Activated T-helper 1 cell treated with anti-CD3 and anti-CD28 coated beads, Interleukin-12 subunit alpha, Interleukin-12 subunit beta, Interleukin-2, Interleukin-4 antibody, amounts not matched to agents 30 ng/mL and 10 ng/mL and 1 ng/mL, durations not matched to agents 14 hours and 24 hours and 36 hours (primary cell): ENCODE measurements at places on chromosomes 16 and 17.

GRCh38 chr17:82200743-82201497, 11.7 kb downstream of the CCDC57 start:
- DNase-seq = peak; percentile 60

DNA sequence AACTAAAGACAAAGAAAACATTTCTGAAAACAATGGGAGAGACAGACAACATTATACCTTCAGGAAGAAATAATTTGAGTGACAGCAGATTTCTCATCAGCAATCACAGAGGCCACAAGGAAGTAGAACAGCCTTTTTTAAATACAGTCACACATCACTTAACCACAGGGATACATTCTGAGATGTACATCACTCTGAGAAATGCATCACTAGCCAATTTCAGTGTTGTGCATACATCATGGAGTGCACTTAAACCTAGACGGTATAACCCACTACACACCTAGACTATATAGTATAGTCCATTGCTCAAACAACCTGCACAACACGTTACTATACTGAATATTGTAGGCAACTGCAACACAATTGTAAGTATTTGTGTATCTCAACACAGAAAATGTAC, 24.9 kb upstream of the ALOX12 start:
- no peak for DNase-seq

DNA sequence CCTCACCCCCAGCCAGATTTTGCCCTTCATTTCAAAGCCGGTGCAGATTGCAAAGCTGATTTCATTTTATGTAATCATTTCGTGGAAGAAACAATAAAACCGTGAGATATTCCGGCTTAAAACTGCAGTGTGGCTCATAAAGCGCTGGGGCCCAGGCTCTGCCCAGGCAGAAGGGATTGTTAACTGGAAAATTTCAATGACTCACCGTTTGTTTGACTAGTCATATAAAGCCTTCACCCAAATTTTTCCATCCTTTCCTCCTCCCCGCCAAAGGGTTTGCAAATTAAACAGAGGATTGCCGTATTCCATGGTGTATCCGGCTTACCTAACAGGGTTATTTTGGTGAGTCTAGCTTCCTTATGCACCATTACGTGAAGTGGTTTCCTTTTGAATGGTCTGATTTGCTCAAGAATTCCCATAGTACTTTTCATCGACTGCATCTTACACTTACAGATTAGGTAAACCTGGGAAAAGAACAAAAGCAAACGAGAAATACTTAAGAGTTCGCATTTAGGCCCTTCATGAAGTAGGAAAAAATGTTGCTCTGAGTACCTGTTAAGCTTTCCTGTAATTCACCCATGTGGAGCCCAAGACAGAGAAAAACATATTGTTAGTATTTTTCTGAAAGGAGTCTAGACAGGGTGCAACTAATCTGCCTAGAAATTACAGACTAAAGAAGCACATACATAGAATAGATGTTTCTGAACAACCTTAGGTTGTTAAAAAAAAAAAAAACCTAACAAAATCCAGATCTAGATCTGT, 949 bp upstream of the GSPT1 start:
- no peak for DNase-seq

DNA sequence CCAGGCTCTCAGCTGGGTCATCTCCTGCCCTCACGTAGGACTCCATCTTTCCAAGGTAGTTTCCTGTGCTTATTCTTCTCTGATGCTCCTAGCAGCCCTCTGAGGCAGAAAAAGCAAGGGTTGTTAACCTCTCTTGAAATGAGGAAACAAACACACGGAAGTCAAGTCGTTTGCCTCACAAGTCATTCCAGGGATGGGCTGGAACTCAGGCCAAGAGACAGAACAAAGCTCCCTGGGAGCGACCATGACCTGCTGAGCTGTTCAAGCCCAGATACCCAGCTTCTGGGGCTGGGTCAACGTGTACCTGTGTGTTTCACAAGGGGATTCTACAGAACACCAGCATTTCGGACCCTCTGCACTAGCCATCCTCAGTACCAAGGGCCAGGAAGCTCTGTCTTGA, 28.1 kb downstream of the SRL start:
- no peak for DNase-seq

- DNase-seq = no peak
These were observed 223.4 kb upstream of the TNRC6C start for GRCh38 chr17:77735081-77735565.
